ENCODE measurements at places on chromosomes 5 and 9.

GRCh38 chr5:174283211-174284005, 237.9 kb downstream of the NSG2 start:
- no peak for DNase-seq

DNA sequence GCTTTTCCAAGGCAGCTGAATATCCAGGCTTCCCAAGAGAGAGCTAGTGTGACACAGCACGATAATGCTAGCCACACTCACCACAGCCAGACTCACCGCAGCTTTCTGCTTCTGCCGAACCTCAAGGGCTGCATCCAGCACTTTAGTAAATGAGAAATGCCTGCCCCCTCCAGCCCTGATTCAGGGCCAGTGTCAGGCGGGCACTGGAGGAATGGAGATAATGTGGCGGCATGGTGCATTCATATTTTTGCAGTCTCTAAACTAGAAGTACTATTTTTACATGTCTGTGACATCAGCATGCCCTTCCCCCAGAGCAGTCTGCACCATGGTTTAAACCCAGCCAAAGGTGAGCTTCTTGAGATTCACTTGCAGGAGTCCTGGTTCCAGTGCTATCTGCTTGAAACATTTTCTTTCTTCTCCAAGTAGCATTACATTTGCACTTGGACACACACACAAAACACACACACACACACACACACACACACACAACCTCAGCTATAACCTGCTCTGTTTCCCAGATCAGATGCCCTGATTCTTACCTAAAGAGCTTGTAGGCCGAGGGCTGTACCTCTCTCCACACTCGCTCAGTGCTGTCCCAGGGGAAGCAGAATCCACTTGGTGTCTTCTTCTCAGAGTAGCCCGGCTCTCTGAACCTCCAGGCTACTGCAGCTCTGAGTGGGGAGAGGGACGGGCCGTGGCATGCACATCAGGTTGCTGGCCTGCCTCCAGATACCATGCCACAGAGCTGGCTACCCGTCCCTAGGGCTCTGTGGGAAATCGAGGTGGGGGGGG, at the start of gene FGF1:
Gene FGF1, minus strand, starts transcription at position 673 of the 792 bp plus-strand sequence. CDS start 71,963 bp downstream, outside the sequence.
- DNase-seq: no peak

DNA sequence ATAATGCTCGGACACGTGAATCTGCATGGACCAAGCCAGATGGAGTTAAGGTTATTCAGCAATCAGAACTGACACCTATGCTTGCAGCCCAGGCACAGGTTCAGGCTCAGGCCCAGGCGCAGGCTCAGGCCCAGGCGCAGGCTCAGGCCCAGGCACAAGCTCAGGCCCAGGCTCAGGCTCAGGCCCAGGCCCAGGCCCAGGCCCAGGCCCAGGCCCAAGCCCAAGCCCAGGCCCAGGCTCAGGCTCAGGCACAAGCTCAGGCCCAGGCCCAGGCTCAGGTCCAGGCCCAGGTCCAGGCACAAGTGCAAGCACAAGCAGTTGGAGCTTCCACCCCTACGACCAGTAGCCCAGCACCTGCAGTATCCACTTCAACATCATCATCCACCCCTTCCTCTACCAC, 11.8 kb downstream of the TCERG1 start:
- DNase-seq: no peak

- peak; percentile 76 for DNase-seq
Measured at GRCh38 chr9:86731511-86732063, 215.7 kb downstream of the GAS1 start.

- DNase-seq: peak; percentile 90
Measured at GRCh38 chr5:168270476-168270875, 21.0 kb upstream of the WWC1 start.

DNA sequence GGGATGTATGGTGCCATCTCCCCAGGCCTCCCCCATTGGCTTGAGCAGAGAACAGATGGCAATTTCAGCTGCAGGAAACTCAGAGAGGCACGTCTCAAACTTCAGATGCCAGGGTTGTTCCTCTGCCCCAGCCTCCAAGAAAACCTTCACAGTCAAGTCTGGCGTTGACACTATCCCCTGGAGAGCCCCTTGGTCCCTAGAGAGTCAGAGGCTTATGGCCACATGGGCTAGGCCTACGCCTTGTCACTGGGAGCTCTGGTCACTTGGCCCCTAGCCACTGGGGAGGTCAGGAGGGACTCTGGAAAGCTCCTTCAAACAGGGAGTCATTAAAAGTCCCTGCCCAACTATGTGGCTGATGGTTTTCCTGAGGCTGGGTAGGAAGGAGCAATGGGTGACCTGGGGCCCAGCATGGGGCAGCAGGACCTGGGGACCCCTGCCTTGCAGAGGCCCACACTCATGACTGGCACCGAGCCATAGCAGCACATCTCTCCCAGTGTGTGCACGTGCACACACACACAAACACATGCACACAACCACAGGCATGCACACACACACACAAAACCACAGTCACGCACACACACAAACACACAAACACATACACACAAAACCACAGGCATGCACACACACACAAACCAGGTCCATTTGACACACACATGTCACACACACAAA, 144.2 kb downstream of the GADD45G start:
- no peak for DNase-seq

DNA sequence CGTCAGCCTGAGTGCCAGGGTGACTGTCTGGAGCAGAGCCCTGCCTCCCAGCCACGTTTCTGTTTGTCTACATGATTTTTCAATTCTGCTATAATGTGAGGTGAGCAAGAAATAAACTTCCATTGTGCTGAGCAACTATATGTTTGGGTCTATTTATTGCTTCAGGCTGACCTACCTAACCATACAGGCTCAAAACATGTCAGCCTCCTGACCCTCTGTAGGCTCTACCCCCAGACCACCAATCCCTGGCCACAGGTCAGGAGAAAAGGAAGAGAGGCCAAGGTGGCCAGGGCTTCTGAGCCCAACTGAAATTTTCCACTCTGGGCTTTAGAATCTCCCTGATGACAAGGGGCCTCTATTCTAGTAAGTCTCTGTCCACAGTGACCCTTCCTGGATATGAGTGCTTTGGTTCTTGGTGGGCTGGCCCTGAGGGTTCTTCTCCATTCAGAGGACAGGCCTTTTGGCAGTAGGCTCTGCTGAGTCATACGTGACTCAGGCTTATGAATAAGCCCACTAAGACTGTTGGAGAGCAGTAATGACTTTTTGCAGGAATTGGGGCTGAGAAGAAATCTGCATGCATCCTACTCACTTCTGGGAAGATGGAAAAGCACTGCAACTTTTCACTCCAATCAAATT, 117.2 kb upstream of the TBCA start:
- DNase-seq: peak; percentile 88

DNA sequence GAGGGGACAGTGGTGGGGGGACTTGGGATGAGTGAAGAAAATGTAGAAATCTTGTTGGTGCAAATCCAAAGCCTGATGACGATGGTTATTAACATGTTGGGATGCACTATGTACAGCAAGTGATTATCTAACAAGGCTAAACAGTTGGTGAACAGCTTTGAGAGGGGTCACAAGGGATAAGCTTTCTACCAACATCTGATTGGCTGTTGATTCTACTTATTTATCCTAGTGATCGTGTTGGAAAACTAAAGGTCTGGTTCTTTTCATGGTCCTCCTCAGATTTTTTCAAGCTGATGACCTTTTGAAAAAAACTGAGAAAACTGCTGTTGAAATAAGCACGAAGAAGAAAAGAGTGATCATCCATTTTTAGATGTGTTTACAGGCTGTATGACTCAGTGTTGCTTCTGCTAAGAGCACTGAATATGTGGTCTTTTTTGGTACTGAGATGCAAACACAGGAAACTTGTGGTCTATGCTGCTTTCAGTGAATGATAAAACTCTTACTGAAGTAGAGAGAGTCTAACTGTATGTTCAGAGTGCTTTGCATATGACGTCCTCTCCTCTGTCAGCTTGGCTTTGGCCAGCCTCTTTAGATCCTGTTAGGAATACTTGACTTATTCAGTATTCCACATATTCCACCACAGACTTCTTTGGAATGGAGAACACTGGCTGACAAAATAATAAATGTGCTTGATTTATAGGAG, 174.8 kb downstream of the SLF1 start:
- peak; percentile 70 for DNase-seq

GRCh38 chr5:178142642-178143041, 11.0 kb downstream of the NHP2 start:
- DNase-seq: no peak

- DNase-seq: no peak
Measured at GRCh38 chr5:2430606-2431005, 320.9 kb downstream of the IRX2 start.

- no peak for DNase-seq
Measured at GRCh38 chr5:115510145-115510645, 34.4 kb downstream of the FEM1C start.

DNA sequence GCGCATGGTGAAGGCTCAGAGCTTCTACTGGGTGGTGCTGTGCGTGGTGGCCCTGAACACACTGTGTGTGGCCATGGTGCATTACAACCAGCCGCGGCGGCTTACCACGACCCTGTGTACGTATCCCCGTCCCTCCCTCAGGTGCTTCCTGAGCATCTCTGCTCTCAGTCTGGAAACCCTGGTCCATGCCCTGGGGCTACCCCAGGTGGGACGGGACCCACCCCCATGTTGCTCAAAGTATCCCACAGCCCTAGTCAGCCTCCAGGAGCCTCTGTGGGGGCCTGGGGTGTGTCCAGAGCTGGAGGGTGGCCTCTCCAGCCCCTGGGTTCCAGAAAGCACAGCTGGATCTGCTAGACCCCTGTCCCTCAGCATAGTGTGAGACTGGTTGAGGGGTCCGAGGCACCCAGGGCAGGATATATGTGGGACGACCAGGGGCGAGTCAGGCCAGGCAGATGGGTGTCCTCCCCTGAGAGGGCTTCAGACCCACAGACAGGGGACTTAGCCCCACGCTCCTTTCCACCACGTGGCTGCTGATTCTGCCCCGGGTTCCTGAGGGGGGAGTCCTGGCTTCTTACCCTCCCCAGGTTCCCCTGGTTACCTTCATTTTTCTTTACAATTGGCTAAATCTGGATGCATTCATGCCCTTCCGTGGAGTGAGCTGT, 94.0 kb downstream of the CACNA1B start:
- no peak for DNase-seq

- DNase-seq: no peak
Measured at GRCh38 chr5:82798676-82799075, 278.5 kb downstream of the TMEM167A start.

GRCh38 chr9:128636024-128636390, 20.6 kb downstream of the DYNC2I2 start:
- DNase-seq: no peak

- DNase-seq: no peak
Measured at GRCh38 chr9:108382310-108382709, 473.5 kb downstream of the ACTL7B start.

GRCh38 chr5:147882586-147883313, 4.2 kb downstream of the SCGB3A2 start:
- no peak for DNase-seq

DNA sequence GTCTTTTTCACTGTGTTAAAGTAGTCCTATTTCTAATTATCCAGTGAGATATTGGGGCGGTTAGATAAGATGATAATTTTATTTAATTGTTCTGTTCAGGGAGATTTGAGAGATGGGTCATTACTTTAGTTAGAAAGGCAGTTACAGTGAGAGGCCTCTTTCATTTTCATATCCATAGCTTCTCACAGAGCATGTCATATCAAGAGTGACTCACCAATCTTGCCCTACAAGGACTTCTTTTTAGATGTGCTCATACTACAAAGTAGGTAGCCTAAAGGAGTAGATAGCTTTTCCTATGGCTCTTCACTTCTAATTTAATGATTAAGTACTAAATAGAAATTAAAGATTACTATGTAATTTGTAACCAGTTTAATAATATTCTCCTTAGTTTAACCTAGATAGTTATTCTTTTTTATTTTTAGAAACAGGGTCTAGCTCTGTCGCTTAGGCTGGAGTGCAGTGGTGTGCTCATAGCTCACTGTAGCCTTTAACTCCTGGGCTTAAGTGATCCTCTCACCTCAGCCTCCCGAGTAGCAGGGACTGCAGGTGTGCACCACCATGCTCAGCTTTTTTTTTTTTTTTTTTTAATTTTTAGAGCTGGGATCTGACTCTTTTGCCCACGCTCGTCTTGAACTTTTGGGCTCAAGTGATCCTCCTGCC, 71.0 kb downstream of the FER start:
- peak; percentile 48 for DNase-seq

DNA sequence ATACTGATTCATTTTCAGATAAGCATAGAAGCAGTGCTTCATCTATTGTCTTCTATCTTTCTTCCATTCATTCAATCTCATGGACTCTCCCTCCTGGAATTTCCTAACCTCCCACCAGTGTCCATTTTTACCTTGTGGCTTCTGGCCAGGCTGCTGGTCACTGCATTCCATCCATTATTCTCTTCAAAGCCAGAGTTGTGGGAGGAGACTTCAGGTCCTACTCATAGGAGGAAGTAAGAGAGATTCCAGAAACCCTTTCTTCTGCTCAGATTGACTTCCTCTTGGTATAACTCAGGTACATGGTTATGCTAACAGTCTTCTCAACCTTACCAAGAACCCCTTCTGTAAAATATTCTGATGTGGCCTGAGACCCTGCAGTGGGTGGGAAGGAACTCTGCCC, 153.3 kb upstream of the SLC12A2 start:
- DNase-seq: no peak

DNA sequence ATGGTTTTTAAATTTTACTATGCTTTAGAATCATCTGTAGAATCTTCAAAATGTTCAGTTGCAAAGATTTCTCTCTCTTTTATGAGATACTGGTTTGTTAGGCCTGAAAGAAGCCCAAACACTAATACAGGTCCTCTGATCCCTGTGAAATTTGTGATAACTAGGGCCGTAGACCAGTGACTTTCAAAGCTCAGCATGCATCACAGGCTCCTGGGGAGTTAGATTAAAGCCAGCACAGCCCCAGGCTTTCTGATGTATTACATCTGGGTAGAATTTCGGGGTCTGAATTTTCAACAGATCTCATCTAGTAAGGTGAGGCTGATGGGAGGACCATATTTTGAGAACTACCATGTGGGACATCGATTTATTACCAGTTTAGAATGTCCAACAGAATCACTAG, 194.1 kb upstream of the PTPRD start:
- DNase-seq: no peak

DNA sequence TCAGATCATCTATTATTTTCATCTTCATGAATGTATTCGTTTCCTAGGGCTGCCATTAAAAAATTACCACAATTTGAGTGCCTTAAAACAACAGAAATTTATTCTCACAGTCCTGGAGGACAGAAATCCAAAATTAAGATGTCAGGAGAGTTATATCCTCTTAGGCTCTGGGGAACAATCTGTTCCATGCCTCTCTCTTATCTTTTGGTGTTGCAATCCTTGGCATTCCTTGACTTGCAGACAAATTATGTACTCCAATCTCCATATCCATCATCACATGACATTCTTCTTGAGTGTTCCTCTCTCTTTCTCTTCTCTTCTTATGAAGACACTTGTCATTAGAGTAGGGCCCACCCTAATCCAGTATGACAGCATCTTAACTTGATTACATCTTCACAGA, 339.4 kb downstream of the EFNA5 start:
- DNase-seq: peak; percentile 31

DNA sequence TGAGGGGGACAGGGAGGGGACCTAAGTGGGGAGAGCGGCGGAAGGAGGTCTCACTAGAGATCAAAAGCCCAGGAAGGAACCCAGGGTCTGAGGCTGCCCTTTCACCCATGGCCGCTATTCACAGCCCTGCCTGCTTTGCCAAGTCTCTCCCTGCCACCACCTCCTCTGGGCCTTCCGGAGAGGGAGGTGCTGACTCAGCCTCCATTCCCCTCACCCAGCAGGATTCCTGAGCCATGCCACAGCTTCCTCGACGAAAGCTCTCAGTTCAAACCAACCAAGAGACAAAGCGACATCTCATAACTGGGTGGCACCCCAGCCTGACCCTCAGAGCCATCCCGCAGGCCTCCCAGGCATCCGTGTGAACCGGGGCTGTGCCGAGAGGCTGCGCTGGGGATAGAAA, 36.7 kb downstream of the PAX5 start:
- no peak for DNase-seq

GRCh38 chr5:76332102-76332501, 71.0 kb upstream of the IQGAP2 start:
- DNase-seq: no peak
